Glutamatergic neuron (in vitro differentiated cells): ENCODE measurements at places on chromosomes 6 and 20.

DNA sequence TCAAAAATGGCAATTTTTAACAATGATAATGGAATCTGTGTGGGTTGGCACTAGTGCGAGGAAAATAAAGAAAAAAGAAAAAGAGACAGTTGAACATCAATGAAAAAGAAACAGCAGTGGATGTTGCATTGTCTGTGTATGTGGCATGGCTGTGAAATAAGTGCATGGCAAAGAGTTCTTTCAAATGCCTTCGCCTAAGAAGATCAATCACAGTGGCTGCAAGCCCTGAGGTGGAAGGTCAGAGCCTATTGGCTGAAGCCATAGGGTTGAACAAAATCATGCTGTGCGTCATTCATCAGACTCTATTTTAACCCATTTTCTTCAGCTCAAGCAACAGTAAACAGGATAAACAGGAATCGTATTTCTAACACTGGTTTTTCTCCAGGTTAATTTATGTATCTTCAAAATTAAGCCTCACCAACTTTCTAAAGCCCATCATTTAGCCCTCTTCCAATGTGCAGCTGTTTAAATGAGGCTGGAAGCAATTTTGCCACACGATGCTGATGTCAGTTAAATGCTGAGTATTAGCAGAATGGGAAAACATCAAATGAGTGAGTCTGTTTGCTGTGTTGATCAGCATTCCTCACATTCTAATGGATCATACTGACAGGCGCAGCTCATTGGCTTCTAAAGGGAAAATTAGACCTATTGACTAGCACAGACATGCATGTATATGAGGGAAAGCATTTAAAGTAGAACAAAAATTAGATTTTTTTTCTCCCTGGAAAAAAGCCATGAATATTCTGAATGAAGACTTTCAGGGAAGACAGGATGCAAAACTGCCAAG, 955.9 kb upstream of the EYS start:
- DNase-seq: no peak

GRCh38 chr6:113381959-113382358, 475.2 kb upstream of the MARCKS start:
- no peak for DNase-seq

DNA sequence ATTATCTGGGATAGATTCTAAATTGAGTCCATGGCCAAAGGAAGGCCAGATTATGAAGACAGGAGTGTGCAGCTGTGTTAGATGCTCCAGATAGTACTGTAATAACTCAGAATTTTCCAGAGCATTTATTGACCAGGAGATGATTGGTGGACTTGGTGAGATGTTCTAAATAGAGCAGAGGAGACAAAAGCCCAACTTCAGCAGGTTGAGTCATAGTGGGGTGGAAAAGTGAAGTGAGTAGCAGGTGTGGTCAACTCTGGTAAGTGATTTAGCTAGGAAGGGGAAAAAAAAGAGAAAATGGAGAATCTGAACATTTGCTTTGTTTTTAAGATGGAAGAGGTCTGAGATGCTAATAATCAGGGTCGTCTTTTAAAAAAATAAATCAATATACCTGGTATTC, 227.4 kb downstream of the TMEM200A start:
- DNase-seq: no peak

GRCh38 chr6:30520522-30520921, 31.2 kb downstream of the HLA-E start:
- no peak for DNase-seq

DNA sequence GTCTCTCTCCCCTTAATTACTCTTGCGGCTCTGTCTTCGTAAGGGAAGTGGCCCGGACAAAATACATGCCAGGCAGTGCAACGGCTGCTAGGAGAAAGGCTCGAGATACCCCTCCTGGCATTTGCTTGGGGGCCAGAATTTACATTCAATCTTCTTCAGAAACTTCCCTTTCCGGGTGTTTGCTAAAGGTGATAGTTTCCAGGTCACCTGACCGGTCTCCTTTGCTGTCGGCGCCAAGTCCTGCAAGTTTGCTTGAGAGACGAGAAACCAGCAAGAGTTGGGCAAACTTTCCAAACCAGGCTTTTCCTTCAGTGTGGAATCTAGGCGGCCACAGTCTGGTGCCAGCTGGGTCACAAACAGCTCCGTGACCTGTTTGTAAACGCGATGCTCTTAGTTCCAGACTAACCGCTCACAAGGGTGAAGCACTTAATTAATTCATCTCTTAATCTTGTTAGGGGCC, 563 bp upstream of the SRSF3 start:
- peak; percentile 53 for DNase-seq

GRCh38 chr6:93176070-93176469, 243.3 kb downstream of the EPHA7 start:
- no peak for DNase-seq

DNA sequence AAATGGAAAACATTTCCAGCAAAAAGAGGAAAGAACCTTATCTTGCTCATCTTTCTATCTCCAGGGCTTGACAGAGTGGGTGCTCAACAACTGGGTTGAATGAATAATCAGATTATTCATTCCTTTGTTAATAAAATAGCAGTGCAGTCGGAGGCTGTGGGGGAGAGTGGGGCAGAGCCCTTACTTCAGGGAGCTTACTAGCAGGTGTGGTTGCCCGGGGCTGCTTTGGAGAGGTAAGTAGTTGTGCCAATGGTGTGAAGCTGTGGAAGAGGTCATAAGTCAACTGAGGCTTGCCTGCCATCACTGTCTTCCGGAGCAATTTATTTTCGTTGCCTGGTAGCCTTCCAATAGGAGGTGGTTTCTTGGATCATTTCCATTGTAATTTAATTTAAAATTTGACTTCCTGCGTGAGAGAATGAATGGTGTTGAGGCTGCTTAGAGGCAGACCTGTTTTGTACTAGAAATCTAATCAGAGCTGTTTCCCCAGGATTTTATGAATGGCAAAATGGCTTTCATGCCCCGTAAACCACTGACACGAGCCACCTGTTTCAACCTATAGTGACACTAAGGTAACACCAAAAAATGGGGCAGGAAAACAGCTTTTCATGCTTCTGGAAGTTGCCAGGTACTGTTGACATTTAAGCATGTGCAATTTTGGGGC, 51.4 kb downstream of the ZDHHC14 start:
- no peak for DNase-seq

DNA sequence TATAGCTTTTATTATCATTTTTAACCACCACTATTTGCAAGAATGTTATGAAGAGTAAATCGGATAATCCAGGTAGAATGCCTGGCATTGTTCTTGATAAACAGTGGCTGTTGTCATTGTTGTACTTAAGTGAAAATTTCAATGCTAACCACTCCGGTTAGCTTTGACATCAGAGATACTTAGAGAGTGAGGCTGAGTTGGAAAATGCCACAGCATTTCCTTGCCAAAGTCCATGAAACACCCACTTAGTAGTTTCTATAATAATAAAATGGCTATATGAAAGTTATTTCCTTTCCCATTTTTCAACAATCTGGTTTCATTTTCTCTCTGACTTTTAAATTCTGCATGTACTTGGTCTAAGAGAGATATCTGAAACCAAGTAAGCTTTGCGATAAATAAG, 132.0 kb downstream of the CDK19 start:
- no peak for DNase-seq

DNA sequence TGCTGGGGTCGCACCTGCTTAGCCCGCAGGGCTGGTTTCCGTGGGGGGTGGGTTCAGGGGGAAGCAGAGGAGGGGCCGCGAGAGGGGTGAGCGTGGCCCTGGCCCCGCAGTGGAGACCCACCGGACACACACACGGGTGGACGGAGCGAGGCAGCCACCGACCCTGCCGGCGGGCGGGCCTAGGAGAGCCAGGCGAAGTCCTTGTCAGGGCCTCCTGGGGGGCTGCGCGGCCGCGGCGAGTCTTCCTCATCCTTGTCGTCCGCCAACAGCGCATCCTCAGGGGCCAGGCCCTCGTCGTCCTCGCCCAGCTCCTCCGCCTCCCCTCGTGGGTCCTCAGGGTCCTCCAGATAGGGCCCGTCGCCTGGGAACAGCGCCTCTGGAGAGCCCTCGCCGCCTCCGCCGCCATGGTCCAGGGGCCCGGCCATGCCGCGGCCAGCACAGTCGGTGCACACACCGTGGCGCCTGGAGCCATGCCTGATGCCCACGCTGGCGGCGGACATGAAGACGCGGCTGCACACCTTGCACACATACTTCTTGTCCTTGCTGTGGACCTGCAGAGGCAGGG, 7.3 kb downstream of the SLC2A4RG start:
- no peak for DNase-seq

GRCh38 chr6:160301339-160301738, 42.7 kb upstream of the SLC22A2 start:
- no peak for DNase-seq

DNA sequence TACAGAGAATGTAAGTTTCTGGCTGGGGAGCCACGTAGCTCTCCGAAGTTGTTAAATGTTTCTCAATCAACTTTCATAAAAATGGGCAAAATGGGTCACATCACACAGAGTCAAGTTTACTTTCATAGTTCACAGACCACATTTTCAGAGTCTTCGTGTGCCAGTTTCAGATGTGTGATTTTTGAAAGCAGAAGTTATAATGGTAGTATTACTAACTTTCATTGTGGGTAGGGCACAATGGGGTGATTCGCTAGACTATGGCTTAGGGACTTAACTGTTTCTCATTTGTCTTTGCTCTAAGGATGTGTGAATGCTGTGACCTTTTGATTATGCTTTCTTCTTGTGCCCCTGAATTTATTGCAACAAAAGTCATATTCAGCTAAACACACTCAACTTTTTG, 109.0 kb upstream of the SUPT3H start:
- no peak for DNase-seq

- DNase-seq: no peak
Measured at GRCh38 chr6:42545226-42545773, 18.5 kb upstream of the UBR2 start.

GRCh38 chr6:124967444-124967843, 5.2 kb downstream of the RNF217 start:
- DNase-seq: no peak

- DNase-seq: peak; percentile 13
Measured at GRCh38 chr20:62201173-62202082, 18.6 kb downstream of the MTG2 start.

DNA sequence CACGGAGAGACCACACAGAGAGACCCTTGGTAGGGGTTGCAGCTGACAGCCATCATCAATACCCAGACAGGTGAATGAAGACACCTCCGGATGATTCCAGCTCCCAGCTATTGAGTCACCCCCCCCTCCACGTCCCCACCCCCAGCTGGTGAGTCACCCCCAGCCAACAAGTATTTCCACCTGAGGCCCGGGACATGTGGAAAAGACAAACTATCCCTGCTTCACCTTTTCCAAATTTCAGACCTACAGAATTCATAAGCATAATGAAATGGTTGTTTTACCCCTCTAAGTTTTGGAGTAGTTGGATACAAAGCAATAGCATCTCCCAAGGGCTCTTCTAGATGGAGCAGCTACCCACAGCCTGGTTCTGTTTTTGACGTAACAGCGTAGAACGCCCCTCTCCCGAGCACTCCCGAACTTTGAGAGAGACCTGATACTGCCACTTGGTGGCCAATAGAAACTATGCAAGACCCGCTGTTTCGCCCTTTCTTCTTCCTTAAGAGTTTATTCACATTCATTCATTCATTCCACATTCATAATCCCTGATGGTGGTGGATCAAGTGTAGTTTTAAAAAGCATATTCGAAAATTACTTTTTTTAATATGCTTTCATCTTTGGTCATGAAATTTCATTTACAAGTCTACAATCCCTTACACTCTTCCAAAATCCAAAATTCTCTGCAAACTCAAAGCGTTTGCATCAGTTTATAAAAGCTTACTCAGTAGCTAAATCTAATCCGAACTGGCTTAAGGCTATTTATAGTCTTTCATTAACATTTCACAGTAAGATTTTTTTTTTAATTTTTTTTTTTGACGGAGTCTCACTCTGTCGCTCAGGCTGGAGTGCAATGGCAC, 15.1 kb upstream of the PPP1R16B start:
- peak; percentile 40 for DNase-seq

DNA sequence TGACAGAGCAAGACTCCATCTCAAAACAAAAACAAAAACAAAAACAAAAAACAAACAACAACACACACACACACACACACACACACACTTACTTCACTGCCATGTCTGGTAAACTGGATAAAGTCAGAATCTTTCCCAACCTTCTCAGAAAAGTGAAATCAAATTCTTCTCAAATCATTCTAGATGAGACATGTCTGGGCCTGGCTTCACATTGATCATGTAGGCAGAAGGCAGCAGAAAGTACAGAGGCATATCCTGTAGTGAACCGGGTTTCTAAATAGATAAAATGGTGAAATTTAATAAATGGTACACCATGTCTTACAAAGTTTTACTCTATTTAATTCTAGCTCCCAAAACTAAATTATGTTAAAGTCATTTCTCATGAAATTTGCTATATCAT, 14.9 kb upstream of the MRS2 start:
- DNase-seq: no peak

- no peak for DNase-seq
Measured at GRCh38 chr6:85792254-85792653, 149.6 kb upstream of the SYNCRIP start.

GRCh38 chr6:5357486-5357885, 96.2 kb downstream of the FARS2 start:
- DNase-seq: no peak

- no peak for DNase-seq
Measured at GRCh38 chr6:125547381-125547780, 202.1 kb upstream of the HEY2 start.

- DNase-seq: peak; percentile 64
Measured at GRCh38 chr6:40912158-40912946, 126.7 kb downstream of the UNC5CL start.

DNA sequence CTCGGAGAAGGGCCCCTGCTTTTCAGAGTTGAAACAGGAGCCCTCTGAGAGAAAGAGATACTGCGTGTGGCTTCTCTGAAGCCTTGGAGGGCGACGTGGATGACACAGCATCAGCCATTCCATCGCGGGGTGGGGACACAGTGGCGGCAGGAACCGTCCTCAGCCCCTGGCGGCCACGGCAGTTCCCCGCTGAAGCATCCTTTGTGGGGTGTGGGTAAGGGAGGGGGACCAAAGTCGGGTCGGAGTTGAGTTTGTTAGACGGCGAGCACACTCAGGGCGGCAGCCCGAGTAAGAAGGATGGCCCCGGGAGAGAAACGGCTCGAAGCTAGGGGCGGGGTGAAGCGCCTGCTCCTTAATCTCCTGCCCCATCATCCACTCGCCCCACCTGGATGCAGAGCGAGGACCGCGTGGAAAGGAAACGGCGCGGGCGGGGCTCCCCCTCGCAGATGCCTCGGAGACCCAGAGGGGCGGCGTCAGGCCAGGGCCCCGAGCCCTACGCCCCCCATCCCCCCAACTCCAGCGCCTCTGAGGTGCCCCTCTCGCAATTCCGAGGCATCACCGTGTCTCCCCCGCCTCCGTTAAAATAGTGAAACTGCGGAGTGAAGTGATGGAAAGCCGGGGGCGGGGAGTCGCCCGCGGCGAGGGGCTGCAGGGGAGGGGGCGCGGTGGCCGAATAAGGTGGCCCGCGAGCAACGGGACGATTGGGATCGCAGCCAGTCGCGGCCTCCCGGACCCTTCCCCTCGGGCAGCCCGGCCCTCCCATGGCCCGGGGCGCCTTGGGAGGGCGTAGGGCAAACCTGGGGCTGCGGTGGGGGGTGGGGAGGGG, 796 bp upstream of the RREB1 start:
- no peak for DNase-seq

GRCh38 chr6:70396796-70397729, 16.2 kb upstream of the FAM135A start:
- DNase-seq: no peak

- DNase-seq: no peak
Measured at GRCh38 chr20:24969186-24970029, 20.3 kb downstream of the CST7 start.
